Activated CD8-positive, alpha-beta memory T cell treated with anti-CD3 and anti-CD28 coated beads for 48 hours (primary cell): ENCODE measurements at places on chromosomes 2 and 18.

- no peak for DNase-seq
Observed at GRCh38 chr18:2821695-2822094, 25.1 kb upstream of the EMILIN2 start.

- DNase-seq = no peak
Observed at GRCh38 chr2:198700319-198700718, 757.4 kb downstream of the SATB2 start.

GRCh38 chr2:18046558-18047212, 168.2 kb downstream of the KCNS3 start:
- no peak for DNase-seq

DNA sequence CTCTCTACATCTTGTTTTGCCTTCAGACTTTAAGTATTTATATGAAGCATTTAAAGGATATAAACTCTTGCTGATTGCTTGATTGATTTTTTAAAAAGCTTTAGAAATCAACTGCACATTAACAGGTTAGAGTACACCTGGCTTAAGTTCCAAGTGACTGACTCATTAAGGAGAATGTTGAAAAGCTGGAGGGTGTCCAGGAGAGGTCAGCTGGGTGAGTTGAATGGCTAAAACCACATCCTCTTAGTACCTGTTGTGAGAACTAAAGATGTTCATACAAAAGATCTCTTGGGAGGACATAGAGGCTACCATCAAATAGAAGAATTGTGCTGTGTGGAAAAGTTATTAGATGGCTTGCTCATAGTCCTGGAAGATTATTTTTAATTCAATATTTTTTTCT, 206.8 kb downstream of the TXNL1 start:
- no peak for DNase-seq

GRCh38 chr2:189821953-189822748, 37.9 kb downstream of the PMS1 start:
- DNase-seq = no peak

GRCh38 chr18:47248604-47249313, 2.7 kb downstream of the SKOR2 start:
- DNase-seq = no peak

DNA sequence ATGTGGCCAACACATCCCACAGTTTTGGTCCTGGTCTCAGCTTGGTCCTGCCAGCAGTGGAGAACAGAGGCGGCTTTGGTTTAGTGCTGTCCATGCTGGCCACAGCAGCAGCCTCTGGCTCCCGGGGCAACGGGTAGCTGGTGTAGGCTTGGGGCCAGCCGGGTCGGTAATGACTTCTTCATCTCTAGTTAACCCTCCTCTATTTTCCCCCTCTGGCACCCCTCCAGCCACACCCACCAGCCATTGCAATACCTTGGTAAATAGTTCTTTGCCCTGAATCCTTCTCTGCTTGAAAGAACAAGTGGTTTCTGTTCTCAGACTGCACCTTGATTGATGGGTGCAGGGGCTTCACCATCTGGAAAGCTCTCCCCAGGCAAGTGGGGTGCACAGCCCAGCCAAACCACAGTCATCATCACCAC, 31.7 kb upstream of the ZNF396 start:
- no peak for DNase-seq

- DNase-seq = no peak
Observed at GRCh38 chr2:27724905-27725701, 46.4 kb upstream of the MRPL33 start.

DNA sequence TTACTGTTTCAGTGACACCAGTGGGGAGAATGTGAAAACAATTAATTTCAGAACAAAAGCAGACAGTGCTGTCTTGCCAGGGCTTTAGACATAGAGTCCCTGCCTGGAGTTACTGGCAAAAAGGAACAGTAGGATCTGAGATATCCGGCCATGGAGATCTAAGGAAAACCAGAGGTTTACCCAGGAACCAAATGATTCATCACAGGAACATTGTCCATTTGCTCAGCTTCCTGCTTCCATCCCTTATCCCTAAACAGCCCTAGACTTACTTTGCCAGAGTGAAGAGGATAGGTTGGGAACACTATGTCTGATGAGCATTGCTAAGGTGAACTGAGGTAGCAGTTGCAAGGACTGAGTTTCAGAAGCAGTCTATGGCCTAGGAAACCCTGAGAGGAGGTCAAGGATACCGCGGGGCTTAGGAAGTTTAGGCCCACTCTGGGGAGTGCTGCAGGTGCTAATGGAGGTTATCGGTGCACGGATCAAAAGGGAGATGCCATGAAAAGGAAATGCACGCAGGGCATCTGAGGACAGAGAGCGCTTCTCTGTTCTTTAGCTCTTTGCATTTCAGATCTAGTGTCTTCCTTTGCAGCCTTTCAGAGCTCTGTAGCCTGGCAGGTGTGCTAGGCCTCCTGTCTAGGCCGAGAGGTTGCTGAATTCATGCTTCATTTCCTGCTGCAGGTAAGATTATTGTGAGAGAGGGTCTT, 223.9 kb downstream of the CDCA7 start:
- no peak for DNase-seq

DNA sequence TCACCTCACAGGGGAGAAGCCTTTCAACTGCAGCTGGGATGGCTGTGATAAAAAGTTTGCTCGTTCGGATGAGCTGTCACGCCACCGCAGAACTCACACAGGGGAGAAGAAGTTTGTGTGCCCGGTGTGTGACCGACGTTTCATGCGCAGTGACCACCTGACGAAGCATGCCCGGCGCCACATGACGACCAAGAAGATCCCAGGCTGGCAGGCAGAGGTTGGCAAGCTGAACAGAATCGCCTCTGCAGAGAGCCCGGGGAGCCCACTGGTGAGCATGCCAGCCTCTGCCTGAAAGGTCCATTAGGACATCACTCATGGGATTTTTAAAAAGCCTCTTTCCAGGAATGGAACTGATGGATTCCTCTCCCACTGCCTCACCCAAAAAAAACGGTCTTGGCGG, 8.9 kb downstream of the KLF11 start:
- no peak for DNase-seq

GRCh38 chr2:13308989-13309388, 592.3 kb downstream of the TRIB2 start:
- DNase-seq = no peak

- DNase-seq = no peak
Observed at GRCh38 chr2:145286716-145287275, 766.9 kb upstream of the ZEB2 start.
